ENCODE measurements at places on chromosomes 7 and 10.

DNA sequence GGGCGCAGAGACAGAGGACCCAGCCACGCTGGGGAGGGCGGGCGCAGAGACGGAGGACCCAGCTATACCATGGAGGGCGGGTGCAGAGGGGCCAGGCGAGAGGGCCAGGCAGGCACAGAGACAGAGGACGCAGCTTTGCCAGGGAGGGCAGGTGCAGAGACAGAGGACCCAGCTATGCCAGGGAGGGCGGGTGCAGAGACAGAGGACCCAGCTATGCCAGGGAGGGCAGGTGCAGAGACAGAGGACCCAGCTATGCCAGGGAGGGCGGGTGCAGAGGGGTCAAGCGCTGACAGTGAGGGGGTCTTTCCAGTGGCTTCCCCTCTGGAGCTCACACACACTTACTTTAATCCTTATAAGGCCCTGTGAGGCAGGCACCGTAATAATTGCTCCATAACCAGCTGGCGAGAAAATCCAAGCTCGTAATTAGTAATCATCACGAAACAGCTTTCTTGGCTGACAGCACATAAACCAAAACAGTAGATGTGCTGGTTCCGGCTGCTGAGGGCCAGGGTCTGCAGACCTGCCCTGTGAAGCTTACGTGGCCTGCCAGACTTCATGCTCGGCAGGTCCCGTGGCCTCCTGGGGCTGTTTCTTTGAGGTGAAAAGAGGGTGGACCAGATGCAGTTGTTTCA, 137.2 kb downstream of the VIPR2 start:
- DNase-seq, result no peak

DNA sequence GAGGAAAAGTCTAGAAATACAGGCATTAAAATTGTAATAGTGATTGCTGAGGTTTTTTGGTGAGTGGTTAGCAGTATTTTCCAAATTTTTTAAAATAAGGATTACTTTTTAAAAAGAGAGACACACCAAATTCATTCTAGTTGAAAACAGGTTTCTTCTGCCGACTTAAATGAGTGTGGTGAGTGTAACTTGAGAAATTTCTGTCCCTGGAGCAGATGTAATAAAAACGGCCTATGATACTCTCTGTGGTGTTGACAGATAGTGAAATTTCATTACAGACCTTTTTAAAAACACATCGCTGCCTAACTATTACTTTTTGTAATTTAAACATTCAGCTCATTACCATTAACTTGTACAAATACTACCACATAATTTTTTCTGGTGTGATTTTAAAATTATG, 90.1 kb downstream of the CYP51A1 start:
- DNase-seq, result no peak

- no peak for DNase-seq
These were observed at the start of gene INPP5A for GRCh38 chr10:132537684-132538001. TSS of gene INPP5A (plus strand) at chr10:132537787. CDS start at chr10:132538097, 310 bp downstream.

GRCh38 chr10:126906704-126907422, 1.6 kb downstream of the DOCK1 start:
- DNase-seq, result no peak

GRCh38 chr7:44489955-44490350, 505 bp downstream of the NUDCD3 start:
- peak; percentile 55 for DNase-seq

- DNase-seq, result no peak
These were observed 38.4 kb downstream of the IL2RA start for GRCh38 chr10:6023661-6024333.

DNA sequence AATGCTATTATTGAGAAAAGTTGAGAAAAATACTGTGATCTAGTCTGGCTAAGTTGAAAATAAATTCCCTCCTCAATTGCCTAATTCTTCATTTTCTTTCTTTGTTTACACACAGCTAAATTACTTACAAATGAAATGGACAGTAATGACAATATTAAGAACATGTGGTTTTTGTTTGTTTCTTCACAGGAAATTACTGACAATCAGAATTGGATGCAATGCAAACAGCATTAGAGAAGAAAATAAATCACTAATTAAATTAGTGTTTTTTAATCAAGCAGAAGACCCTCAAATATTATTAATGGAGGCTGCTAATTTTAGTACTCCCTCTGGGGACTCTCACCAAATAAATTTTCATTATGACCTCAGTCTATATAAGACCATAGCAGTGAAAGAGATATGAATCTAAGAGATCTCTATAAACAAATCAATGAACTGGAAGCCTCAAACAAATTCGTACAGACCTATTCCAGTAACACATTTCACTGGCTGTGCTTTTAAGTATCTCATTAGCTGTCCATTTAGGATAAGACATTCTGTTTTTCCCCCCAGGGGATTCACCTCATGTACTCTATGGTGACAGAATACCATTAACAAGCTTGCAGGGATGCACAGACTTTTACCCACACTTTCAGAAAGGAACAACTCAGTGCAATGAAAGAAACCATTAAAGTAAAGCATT, 202.0 kb upstream of the DGKB start:
- no peak for DNase-seq

DNA sequence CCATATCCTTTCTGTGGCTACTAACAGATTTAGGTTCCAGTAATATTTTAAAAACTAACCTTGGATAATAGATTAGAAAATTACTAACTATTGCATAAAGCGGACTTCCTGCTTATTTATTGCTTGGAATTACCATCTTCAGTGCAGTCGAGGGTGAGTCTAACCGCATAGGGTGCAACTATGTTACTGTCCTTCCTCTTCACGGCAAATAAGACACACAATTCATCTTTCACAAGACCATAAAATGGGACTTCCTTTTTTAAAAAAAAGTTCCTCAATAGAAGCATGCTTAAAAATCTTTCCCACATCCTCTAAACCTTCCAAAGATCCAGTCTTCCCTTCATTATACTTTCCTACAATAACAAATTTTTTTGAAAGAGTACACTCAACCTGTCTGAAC, 2.1 kb downstream of the SLC25A40 start:
- DNase-seq, result peak; percentile 14

- no peak for DNase-seq
These were observed 118.1 kb downstream of the INPP5A start for GRCh38 chr10:132655735-132656134.

DNA sequence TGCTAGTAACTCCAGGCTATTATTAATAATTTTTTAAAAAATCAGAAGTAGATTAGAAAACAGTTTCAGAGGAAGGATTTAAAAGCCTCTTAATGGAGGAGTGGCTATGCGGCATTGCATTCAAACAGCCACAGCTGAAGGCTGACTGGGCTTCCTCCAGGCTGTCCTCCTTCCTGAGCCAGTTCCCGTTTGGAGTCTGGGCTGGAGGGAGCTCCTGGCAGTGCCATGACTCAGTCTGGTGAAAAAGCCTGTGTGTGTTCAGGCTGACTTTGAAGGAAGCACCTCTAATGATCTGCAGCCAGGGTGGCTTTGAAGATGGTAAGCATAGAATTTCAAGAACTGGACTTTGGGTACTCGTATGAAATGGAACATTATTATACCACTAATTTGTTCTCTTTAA, 134.6 kb downstream of the DPP6 start:
- DNase-seq, result no peak

DNA sequence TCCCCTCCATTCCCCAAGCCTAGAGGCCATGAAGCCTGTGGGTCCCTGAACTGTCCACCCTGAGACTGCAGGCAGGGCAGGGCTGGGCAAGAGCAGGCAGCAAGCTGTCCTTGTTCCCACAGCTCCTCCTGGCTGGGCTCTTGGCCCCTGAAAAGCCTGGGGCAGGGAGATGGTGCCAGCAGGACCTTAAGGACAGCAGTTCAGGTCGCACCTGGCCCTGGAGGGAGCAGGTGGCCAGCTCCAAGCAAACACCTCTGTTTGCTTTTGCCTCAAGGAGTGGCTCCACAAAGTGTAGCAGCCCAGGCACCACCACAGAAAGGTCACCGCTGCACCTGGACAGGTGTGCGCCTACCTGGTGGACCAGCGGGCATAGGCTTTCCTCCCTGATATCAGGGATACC, 5.2 kb downstream of the RET start:
- no peak for DNase-seq

GRCh38 chr10:66148312-66148711, 777.5 kb upstream of the LRRTM3 start:
- no peak for DNase-seq

- no peak for DNase-seq
These were observed 128.6 kb upstream of the SVIL start for GRCh38 chr10:29763396-29763795.

GRCh38 chr10:130377986-130378540, 241.9 kb downstream of the GLRX3 start:
- no peak for DNase-seq

DNA sequence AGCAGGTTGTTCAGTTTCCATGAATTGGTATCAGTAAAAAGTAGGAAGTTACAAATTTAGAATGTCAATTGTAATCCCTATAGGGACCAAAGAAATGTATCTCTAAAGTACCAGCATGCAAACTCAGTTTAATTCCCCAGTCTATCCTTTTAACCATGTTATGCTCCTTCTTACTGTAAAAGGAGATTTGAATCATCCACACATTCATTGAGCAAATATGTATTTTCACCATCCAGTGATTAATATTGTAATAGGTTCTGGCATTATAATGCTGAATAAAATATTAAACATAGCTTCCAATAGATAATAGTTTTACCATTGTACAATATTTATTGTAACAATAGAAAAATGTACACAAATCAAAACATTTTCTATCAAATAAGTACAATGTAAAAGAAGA, 228.2 kb upstream of the SEMA3A start:
- no peak for DNase-seq

DNA sequence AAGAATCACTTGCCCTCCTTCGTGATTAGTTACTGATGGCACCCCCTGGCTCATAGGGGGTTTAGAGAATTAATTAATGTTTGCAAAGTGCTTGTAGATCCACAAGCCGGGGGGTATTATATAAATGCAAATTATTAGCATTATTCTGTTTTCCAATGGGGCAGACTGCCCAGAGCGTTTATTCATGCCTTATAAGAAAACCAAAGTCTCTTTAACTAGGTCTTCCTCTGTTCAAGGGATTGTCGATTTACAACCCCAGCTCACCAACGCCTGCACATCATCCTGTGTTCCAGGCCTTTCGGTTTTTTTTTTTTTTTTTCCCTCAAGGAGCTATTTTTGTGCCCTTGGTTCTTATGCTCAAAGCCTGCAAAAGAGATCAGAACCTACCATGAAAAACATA, 630.7 kb downstream of the PARD3 start:
- no peak for DNase-seq

GRCh38 chr10:120990831-120991230, 139.7 kb downstream of the WDR11 start:
- no peak for DNase-seq

GRCh38 chr7:156460858-156461627, 179.5 kb upstream of the RNF32 start:
- no peak for DNase-seq

GRCh38 chr10:104299031-104299904, 30.3 kb downstream of the GSTO2 start:
- no peak for DNase-seq

- DNase-seq, result no peak
These were observed 88.7 kb downstream of the MAD1L1 start for GRCh38 chr7:2143981-2144595.

DNA sequence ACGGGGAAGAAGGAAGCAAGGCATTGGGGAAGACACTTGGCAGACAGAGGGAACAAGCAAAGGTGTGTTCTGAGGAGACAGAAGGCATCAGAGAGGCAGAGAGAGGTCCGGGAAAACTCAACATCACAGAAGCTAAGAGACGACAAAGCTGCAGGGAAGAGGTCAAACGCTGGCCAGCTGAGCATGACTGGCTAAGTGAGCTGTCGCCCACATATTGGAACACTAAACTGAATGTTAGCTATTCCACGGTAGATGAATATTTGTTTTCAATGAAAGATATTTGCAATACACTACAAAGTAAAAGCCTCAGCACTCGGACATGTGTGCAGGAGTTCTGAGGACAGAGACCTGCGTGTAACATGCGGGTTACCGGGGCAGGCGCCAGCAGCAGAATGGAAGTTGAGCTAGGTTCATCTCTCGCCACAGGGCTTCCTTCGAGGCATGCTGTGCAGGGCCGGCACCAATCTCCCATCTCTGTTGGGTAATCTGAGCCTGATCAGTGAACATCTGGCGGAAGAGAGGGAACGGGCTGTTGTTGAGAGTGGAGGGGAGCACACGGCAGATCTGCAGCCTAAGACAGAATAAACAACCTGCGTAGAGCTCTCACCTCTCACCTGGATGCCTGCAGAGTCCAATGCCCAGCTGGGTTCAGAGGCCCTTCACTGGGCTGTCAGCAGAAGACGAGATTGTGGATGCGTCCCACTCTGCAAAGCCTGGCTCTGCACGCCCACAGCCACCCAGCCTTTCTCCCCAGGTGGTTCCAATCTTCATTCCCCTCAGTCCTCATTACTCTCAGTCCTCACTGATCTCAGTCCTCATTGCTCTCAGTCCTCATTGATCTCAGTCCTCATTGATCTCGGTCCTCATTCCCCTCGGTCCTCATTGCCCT, 35.9 kb downstream of the INSIG1 start:
- DNase-seq, result no peak

DNA sequence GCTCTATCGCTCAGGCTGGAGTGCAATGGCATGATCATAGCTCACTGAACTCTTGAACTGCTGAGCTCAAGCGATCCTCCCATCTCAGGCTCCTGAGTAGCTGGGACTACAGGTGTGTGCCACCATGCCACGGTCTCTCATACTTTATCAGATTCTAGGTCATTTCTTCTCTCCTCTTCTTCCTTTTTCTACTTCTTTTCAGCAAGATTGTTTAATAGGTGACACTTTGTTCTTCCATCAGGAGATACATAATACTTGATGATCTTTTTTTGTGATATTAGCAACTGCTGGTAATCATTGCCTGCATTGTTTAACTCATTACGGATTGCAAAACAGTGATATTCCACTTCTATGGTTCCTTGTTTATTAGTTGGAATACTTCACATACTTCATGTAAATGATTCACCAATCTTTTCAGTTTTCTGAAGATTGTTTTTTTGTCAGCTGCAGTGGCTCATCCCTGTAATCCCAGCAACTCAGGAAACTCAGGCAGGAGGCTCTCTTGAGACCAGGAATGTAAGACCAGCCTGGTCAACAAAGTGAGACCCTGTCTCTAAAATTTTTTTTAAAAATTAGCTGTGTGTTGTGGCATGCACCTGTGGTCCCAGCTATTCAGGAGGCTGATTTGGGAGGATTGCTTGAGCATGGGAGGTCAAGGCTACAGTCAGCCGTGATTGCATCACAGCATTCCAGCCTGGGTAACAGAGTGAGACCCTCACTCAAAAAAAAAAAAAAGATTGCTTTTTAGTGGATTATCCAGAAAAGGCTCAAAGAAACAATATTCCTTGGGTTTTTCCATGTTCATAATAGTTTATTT, 36.2 kb upstream of the CHST3 start:
- no peak for DNase-seq

GRCh38 chr7:80134115-80134535, 506 bp upstream of the GNAI1 start:
- DNase-seq, result peak; percentile 3

DNA sequence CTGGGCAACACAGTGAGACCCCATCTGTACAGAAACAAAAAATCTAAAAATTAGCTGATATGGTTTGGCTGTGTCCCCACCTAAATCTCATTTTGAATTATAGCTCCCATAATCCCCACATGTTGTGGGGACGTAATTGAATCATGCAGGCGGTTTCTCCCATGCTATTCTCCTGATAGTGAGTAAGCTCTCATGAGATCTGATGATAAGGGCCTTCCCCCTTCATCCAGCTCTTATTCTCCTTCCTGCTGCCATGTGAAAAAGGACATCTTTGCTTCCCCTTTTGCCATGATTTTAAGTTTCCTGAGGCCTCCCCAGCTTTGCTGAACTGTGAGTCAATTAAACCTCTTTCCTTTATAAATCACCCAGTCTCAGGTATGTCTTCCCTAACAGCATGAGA, 136.5 kb downstream of the SFMBT2 start:
- DNase-seq, result no peak

All from CD4-positive, alpha-beta T cell treated with Interleukin-17A for 1 hour (primary cell).